ENCODE measurements at places on chromosomes 2 and 18. TPM values are rescaled to one million over a fixed set of nuclear protein-coding genes. Genes with fewer than 3 reads are reported as not detected.

ANKRD30BL gene
- not detected for total RNA-seq

- H3K27ac ChIP-seq: peak overlapping the region; percentile 73
- H3K4me3 ChIP-seq: peak overlapping the region; percentile 84
- H3K4me1 ChIP-seq: peaks cover 26% of the 10 kb centered on the region
- no peaks in the 10 kb centered on the region for H3K36me3 ChIP-seq
Measured at GRCh38 chr18:63317982-63318888, 1.3 kb downstream of the BCL2 start.

RSAD2 gene
- 25.7 TPM for total RNA-seq

DNA sequence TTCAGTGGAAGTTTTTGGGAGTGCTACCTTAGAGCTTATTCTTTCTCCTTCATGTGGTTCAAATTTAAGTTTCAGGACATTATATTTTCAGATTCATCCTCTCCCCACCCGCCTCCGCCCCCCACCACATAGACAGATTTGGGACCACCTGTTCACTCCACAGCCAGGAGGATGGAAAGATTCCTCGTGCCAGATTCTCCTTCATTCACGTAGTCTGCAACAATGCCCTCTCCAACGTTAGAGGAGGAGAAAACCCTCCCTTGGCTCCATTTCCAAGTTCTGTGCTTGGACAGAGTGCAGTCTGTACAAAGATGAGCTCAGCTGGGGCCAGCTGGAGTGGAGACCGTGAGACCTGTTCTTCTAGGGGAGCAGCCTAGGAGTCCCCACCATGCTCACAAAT, 26.2 kb downstream of the POU3F3 start:
- peaks cover 26% of the 10 kb centered on the region for H3K27me3 ChIP-seq
- H3K4me3 ChIP-seq: no peak overlapping the region
- DNase-seq: no peak
- H3K4me1 ChIP-seq: no peaks in the 10 kb centered on the region

ANKRD62 gene
- total RNA-seq: 0.12 TPM

DNA sequence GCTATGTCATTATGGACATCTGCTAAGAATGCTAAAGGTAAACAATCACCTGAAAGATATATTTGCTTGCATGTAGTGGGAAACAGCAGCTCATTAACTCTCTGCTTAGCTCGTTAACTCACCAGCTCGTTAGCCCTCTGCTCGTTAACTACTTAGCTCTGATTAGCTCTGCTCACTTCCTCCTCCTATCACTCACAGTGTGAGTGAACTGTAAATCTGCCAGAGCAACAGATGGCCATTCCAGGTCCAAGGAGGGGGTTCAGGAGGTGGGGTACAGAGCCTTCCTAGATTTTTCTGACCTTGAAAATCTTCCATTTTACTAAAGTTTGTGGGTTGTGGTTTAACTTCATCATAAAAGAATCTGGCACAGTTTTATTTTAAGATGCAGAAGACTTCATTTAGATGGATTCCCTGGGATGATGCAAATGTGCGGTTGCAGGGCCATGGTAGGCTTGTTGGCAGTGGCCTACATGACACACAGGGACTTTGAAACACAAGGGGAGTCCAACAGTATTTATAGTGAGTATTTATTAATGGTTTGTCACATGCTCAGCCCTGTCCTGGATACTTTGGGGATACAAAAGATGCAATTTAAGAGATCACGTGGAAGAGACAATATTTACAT, 1633.7 kb upstream of the CELF4 start:
- no peak overlapping the region for H3K4me3 ChIP-seq
- no peak overlapping the region for H3K27ac ChIP-seq
- H3K27me3 ChIP-seq: no peaks in the 10 kb centered on the region
- no peaks in the 10 kb centered on the region for H3K4me1 ChIP-seq
- no peaks in the 10 kb centered on the region for H3K36me3 ChIP-seq

- no peaks in the 10 kb centered on the region for H3K27me3 ChIP-seq
- H3K4me3 ChIP-seq: no peak overlapping the region
- DNase-seq: no peak
- H3K36me3 ChIP-seq: no peaks in the 10 kb centered on the region
Measured at GRCh38 chr18:24947521-24948305, 404.3 kb downstream of the ZNF521 start.

DNA sequence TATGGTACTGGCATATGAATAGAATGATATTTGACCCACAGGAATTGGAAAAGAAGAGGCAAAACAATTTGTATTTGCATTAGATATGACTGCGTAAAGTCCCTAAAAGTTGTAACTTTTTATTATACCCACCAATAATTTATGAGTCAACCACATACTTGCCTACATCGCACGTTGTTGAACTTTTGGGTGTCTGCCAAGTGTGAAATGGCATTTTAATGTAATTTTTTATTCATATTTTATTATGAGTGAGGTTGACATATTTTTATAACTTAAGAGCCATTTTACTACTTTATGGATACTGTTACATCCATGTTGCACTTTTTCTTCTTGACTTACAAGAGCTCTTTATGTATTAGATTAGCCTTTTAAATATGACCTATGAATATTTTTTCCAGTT, 4.6 kb downstream of the DSC2 start:
- H3K4me1 ChIP-seq: no peaks in the 10 kb centered on the region
- no peaks in the 10 kb centered on the region for H3K27me3 ChIP-seq
- DNase-seq: no peak
- no peak overlapping the region for H3K27ac ChIP-seq
- no peaks in the 10 kb centered on the region for H3K36me3 ChIP-seq
